Stimulated activated naive CD4-positive, alpha-beta T cell treated with Interleukin-2 at 50 U/mL for 16 hours (primary cell): ENCODE measurements at places on chromosomes 3 and 15.

GRCh38 chr3:159948429-159949144 is 40.0 kb upstream of the IL12A start:
- no peak for DNase-seq

- no peak for DNase-seq
Observed at GRCh38 chr3:65597226-65597951, 441.3 kb downstream of the MAGI1 start.

DNA sequence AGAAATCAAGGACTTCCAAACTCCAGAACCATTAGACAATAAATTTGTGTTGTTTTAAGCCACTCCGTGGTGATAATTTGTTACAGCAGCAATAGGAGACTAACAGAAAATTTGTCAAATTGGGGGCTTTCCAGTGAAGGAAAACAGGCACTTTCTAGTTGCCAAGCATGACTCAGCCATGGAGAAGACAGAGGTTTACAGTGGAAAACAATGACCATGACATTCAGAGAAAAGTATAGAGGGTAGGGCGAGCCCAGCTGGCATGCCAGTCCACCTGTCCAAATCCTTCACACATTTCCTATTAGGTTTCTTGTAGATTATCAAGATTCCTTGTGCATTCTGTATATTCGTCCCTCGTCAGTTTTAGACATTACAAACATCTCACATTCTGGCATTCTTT is 24.9 kb downstream of the SLCO2A1 start:
- DNase-seq = no peak

DNA sequence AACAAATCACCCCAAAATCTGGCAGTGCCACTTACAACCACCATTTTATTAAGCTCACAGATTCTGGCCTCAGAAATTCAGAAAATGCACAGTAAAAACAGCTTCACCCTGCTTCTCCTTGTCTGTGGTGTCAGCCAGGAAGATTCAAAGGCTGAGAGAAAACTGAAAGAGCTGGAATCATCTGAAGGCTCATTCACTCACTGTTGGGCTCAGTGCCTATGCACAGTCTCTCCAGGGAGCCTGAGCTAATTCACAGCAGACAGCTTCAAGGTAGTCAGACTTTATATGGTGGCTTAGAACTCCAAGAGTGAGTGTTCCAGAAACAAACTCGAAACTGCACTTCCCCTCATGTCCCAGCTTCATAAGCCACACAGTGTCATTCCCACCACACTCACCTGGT is 16.5 kb upstream of the PLOD2 start:
- no peak for DNase-seq

- no peak for DNase-seq
Observed at GRCh38 chr15:50145451-50145872, 26.4 kb upstream of the ATP8B4 start.

DNA sequence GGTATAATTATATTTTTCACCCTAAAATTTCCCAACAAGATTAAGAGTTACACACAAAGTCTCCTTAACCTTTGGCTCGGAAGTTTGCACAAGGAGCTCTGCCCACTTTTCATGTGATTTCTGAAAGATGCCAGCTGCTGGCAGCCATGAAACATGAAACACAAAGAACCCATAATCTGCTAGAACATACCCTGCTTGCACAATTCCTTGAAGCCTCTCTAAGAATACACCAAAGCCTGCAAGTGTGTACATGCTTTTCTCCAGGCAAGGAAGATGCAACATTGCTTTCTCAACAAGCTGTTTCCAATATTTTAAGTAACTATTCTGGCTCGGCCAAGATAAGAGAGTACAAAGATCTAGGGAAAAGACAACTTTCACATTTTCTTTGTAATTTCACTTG is 182.0 kb upstream of the WNT5A start:
- DNase-seq = no peak

DNA sequence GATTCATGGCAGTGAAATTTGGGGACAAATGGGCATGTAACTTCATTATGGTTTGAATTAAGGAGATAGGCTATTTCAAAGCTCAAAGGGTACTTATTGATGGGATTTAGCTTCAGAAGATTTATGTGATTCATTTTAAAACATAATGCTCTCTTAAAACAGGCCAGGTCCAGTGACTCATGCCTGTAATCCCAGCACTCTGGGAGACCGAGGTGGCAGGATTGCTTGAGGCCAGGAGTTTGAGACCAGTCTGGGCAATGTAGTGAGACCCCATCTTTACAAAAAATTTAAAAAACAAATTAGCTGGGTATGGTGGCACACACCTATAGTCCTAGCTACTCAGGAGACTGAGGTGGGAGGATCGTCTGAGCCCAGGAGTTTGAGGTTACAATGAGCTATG is 11.5 kb downstream of the THAP10 start:
- DNase-seq = no peak

GRCh38 chr3:185865247-185865646 is 40.4 kb upstream of the IGF2BP2 start:
- DNase-seq = no peak

DNA sequence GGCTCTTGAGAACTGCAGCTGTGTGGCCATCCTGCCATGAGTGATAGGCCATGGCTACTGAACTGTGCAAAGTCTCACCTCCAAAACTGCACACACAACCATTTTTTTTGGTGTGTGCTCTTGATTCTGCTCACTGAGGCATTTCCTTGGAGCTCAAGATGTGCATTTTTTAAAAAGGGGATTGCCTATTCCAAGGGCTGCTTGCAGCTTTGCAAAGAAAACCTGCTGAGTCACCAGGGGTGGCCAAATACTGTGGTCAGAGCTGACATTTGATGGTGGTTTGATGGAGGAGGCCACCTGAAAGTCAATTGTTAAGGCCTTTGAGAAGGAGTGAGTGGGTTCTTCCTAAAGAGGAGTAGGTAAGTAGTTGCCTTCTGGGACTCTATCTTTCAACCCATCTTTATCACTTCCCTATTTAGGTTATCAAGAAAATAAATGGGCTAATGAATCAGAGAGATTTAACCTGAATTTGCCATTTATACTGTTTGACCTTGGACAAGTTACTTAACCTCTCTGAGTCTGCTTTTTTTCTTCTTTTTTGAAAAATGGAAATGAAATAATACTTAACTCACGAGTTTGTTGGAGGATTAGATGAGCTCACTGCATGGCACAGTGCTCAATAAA is 87.9 kb downstream of the CHST2 start:
- no peak for DNase-seq

GRCh38 chr3:189236352-189236751 is 64.6 kb downstream of the TPRG1 start:
- no peak for DNase-seq

DNA sequence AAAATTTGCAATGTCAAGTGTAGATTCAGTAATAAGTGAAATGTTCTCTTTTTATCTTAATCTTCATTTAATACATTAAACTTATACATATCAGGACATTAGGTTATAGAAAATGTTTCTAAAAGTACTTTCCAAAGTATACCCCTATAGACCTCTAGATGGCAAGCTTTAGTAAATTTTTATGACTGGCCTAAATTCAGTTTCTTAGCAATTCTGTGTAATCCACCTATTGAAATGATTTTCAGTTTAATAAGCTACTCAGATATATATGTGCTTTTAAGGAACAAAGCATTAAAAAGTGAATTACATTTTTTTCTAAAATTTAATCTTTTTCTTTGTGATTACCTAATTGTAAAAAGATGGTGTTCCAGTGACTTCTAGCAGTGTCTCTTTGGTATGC is 342.2 kb downstream of the GBE1 start:
- DNase-seq = no peak
